Activated CD4-positive, CD25-positive, alpha-beta regulatory T cell treated with anti-CD3 and anti-CD28 coated beads, Interleukin-2, amount 50 U/mL, for 72 hours (primary cell): ENCODE measurements at places on chromosomes 2 and 18.

GRCh38 chr18:5238371-5238976 is 41.4 kb upstream of the AKAIN1 start:
- DNase-seq: peak; percentile 55

DNA sequence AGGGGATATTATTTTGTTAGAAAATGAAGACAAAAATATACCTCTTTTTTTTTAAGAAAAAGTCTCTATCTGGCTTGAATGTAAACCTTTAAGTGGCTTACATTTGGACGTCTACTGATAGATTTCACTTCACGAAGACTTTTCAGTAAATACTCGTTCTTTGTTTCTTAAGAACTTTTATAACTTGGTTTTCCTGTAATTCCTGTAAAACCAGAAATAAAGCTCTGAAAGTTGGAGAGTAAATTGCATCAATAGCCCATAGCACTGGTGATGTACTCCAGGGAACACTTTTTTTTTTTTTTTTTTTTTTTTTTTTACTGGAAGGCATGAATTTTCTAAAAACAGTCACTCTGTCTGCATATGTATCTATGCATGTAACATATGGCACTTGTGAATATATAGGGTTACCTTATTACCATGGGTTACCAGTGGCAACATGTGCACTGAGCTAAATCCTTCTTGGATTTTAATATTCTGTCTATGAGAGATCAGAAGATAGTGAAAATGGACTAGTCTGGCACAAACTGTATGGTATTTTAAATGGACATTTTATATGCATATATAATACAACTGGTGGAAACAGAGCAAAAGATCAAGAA is 309.2 kb upstream of the TCF4 start:
- DNase-seq: no peak

DNA sequence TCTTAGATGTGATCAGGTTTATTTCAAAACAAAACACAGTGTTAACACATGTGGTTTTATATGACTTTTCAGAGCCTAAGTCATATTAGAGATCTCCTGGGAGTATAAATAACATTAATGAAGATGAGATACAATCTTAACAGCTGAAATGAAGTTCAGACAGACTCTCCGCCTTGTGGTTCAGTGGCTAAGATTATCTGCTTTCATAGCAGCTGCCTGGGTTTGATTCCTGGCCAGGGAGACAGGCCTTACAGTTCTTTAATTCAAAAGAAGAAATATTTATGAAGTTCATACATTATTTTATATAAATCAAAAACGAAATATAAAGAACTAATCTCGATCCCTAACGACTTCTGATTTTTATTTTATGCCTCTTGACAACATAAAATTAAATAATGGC is 35.2 kb upstream of the TTC32 start:
- no peak for DNase-seq

GRCh38 chr2:191045141-191045540 is 31.2 kb upstream of the STAT1 start:
- no peak for DNase-seq

DNA sequence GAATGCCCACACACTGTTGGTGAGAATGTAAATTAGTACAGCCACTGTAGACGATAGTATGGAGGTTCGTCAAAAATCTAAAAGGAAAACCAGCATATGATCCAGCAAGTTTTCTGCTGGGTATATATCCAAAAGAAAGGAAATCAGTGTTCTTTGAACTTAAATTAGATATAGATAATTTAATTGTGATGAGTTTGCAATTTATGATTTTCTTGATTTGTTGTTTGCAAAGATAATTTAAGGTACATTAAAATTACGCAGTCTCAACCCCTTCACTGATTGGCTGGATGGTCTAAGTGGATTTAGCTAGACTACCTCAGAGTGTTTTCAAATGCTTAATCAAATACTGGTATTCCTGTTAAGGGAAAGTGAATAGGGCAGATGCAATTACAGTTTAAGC is 302.2 kb downstream of the GALNT13 start:
- DNase-seq: no peak

- no peak for DNase-seq
Measured at GRCh38 chr2:175004730-175004979, 526 bp downstream of the CHN1 start.

DNA sequence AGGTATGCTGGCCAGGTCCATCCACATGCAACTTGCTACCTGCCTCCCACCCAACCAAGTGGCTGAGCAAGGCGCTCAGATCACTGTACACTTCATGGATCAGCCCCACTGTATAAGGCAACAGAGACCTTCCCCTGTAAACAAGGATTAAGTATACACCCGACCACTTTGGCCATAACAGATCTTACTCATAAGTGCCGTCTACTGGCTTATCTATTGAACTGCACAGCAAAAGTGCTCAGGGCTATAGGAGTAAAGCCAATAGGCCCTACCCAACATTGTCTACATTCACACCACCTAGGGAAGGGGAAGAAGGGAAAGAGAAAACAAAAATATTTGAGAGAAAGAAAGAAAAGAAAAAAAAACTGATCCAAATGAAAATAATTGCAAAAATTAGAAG is 663.9 kb upstream of the LRRTM1 start:
- DNase-seq: no peak

DNA sequence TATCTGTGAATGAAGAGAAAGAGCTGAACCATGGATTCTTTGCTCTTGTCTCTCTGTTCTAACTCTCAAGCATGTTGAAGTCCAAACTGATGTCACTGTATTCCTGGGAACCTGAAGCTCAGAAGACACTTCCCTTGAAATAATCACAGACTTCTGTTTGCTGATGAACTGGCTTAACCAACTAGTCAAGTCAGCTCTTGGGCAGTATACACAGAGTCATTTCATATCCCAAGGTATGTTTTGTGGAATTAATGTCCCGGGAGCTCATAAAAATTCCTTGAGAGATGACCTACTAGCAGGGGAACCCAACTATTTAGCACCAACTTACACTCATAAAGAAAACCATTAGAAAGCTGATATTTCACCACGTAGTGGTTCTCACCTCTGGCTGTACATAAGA is 156.6 kb downstream of the NR4A2 start:
- DNase-seq: no peak

DNA sequence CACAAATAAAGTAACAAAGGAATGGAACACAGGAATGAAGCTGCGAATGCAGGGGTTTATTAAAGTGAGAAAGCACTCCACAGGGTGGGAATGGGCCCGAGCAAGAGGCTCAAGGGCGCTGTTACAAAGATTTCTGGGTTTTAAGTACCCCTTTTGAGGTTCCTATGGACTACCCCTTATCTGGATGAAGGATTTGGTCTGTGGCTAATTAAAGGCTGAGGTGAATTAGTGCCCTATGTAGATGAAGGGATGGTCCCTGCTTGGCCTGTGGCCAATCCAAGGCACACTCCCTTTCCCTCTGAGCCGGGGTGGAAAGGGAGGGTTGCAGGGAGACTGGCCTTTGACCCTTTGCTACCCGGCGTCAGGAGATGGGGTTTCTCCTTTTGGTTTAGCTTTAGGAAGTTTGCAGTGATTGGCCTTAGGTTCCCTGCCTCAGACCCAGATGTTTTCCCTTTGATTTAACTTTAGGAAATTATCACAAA is 47.5 kb upstream of the CNGA3 start:
- no peak for DNase-seq
